Stimulated activated CD8-positive, alpha-beta memory T cell treated with anti-CD3 and anti-CD28 coated beads, Interleukin-4, amount 100 ng/mL, for 48 hours (primary cell): ENCODE measurements at places on chromosomes 2 and 18.

GRCh38 chr2:146365041-146365440 is 1479.8 kb upstream of the ACVR2A start:
- DNase-seq = no peak

DNA sequence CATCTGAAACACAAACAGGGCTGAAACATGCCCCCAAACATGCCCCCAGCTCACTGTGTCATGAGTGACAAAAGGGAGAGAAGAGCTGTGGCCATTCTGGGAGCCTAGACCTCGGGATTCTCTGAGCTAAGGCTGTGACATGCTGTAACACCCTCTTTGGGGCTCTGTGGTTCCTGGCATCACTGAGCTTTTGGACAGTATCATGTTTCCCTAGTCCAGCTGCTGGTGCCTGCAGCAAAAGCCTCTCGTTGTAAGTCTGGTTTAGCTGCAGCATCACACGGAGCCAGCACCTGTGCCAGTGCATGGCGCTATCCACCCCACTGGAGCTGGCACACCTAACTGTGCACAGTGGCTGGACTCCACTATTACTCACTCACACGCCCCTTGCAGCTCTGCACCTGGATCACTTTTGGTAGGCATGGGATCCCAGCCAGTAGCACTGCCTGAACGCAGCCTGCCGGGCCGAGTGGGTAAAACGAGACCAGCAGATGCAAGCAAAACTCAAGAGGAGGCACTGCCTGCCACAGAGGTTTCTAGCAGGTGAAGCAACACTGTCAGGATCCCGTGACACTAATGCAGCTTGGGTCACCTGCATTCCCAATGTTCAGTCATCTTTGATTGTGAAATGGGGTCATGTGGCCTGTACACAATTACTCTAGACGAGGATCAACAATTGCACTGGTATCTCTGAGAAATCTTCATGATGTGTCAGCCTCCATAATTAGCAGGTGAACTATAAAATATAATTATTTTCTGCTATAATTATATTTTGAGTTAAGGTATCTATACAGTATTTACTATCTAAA is 547.2 kb downstream of the ZNF804A start:
- no peak for DNase-seq

DNA sequence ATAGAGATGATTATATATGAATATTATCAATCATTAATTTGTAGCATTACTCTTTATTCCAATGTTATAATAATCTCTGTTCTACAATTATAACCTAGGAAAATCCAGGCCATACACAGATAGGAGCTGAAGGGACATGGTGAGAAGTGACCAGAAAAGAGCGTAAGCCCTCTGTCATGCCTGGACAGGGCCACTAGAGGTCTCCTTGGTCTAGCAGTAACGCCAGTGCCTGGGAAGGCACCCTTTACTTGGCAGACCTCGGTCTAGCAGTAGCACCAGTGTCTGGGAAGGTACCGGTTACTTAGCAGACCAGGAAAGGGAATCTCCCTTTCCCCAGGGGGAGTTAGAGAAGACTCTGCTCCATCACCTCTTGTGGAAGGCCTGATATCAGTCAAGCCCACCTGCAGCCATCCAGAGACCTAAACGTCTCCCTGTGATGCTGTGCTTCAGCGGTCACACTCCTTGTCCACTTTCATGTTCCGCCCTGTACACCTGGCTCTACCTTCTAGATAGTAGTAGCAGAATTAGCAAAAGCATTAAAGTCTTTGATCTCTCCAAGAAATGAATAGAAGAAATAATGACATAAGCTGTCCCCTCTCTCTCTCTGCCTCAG is 447.5 kb upstream of the FSIP2 start:
- DNase-seq = peak; percentile 32

GRCh38 chr2:104772996-104773395 is 80.9 kb upstream of the POU3F3 start:
- no peak for DNase-seq

DNA sequence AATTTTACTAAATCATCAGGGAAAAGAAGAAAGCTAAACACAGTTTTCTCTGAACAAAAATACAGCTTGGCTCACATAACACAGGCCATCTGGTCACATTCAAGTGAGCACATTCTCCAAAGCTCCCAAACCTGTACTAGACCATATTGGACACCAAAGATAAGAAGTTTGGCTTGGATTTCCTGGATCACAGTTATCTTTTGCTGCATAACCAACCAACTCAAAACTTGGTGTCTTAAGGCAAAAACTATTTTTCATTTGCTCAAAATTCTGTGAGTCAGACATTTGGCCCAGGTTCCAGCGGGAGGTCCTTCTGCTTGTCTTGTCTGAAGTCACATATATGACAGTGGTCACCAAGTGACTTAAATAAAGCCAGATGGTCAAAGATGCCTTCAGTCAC is 83.2 kb downstream of the GYPC start:
- DNase-seq = no peak

DNA sequence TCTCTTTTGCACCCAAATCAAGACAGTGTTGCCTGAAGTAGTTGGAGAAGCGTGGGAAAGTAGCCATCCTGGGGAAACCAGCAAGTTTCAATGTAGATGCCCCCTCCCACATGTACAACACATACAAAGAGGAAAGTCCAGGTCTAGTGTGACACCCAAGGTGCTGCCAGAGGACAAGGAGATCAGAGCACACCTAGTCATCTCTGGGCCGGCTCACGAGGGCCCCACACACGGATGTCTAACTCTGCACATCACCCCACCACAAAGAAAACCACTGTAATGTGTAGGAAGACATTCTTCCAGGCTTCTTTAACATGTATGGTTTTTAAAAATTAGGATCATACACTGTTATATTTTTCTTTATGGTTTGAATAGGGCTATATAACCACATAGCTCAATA is 21.6 kb downstream of the PARD6G start:
- no peak for DNase-seq

GRCh38 chr18:25299426-25300300 is 52.3 kb downstream of the ZNF521 start:
- DNase-seq = no peak

GRCh38 chr18:50559752-50560680 is at the start of gene MAPK4:
MAPK4 (plus strand) TSS chr18:50560087; CDS start chr18:50663959, 103,872 bp downstream.
- DNase-seq = peak; percentile 25

GRCh38 chr2:221448844-221449390 is 123.2 kb downstream of the EPHA4 start:
- DNase-seq = no peak

- no peak for DNase-seq
Observed at GRCh38 chr2:173898178-173898668, 67.0 kb downstream of the SP3 start.

GRCh38 chr2:160431441-160431840 is 62.2 kb downstream of the RBMS1 start:
- DNase-seq = no peak
